Lung (tissue), 17 donors: ENCODE measurements at places on chromosomes 1 and 21. TPM values are rescaled to one million over a fixed set of nuclear protein-coding genes. Genes with fewer than 3 reads are reported as not detected.

The SYT11 gene
- 7.3 TPM for polyA plus RNA-seq

The APOBEC4 gene
- 1.4 TPM for polyA plus RNA-seq

The MARCKSL1 gene
- polyA plus RNA-seq = 28.4 TPM

The EDN2 gene
- polyA plus RNA-seq = 15.2 TPM

The CAMK1G gene
- polyA plus RNA-seq = 0.14 TPM

The CELSR2 gene
- polyA plus RNA-seq = 1.4 TPM

The KPRP gene
- polyA plus RNA-seq = not detected

The CD1E gene
- 0.30 TPM for polyA plus RNA-seq

The KCNK2 gene
- 0.05 TPM for polyA plus RNA-seq

The FAM110D gene
- polyA plus RNA-seq = 3.1 TPM

The DCST2 gene
- 0.77 TPM for polyA plus RNA-seq

The ZNHIT6 gene
- 8.8 TPM for polyA plus RNA-seq

The DISP1 gene
- 4.4 TPM for polyA plus RNA-seq

- H3K36me3 ChIP-seq = peaks cover 15% of the 10 kb centered on the region
- no peak overlapping the region for H3K4me3 ChIP-seq
- no peak for DNase-seq
- peaks cover 18% of the 10 kb centered on the region for H3K4me1 ChIP-seq
Measured at GRCh38 chr1:42679364-42679983, 2.7 kb upstream of the YBX1 start.

GRCh38 chr1:4269330-4269729 is 369.3 kb upstream of the C1orf174 start:
- H3K4me3 ChIP-seq = no peak overlapping the region
- H3K4me1 ChIP-seq = no peaks in the 10 kb centered on the region
- no peak for DNase-seq

DNA sequence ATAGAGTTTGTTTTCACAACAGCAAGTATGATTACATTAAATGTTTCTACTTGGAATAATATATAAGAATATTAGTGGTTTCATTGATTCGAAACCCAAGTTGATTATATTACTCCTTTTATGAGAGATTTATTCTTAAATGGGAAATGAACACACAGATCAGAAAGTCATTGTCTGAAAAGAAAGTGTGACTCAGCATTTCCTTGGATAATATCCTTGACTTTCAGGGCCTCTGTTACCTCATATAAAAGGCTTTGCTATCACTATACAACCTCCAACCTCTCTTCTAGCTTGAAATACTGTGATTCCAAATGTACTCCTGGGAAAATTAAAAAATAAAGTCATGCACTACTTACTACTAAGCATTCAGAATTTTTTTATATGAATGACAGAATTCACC is 295.3 kb upstream of the LYPLAL1 start:
- H3K27ac ChIP-seq = no peak overlapping the region
- no peak overlapping the region for H3K4me3 ChIP-seq
- no peaks in the 10 kb centered on the region for H3K4me1 ChIP-seq
- no peak for DNase-seq
- H3K27me3 ChIP-seq = no peaks in the 10 kb centered on the region

- DNase-seq = no peak
- H3K27ac ChIP-seq = no peak overlapping the region
- H3K4me1 ChIP-seq = no peaks in the 10 kb centered on the region
Measured at GRCh38 chr1:1794999-1795398, 16.7 kb upstream of the NADK start.

- H3K36me3 ChIP-seq = no peaks in the 10 kb centered on the region
- H3K4me3 ChIP-seq = no peak overlapping the region
- no peaks in the 10 kb centered on the region for H3K4me1 ChIP-seq
- H3K27me3 ChIP-seq = no peaks in the 10 kb centered on the region
- no peak for DNase-seq
Measured at GRCh38 chr1:193326296-193326695, 139.9 kb upstream of the B3GALT2 start.

DNA sequence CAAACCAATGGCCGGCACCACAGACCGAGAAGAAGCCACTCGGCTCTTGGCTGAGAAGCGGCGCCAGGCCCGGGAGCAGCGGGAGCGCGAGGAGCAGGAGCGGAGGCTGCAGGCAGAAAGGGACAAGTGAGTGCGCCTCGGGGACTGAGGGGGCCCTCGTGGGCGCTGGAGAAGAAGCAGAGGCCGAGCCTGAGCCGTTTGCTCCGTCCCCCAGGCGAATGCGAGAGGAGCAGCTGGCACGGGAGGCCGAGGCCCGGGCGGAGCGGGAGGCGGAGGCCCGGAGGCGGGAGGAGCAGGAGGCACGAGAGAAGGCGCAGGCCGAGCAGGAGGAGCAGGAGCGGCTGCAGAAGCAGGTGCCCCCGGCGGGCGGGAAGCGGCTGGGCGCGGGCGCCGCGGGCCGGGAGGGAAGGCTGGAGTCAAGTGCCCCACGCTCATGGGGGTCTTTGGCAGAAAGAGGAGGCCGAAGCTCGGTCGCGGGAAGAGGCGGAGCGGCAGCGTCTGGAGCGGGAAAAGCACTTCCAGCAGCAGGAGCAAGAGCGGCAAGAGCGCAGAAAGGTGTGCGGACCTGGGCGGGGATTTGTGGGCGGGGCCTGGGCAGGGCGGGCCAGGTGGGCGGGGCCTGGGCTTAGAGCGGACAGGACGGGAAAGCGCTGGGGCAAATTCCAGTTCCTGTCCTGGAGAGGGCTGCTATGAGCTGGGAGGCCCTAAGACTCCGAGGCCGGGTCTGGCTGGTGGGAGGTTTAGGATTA is 22.7 kb downstream of the MAP7D1 start:
- no peak overlapping the region for H3K4me3 ChIP-seq
- no peaks in the 10 kb centered on the region for H3K4me1 ChIP-seq
- peak overlapping the region; percentile 21 for H3K27ac ChIP-seq
- no peaks in the 10 kb centered on the region for H3K27me3 ChIP-seq
- DNase-seq = peak; percentile 38

GRCh38 chr1:229593800-229594199 is 32.1 kb downstream of the TAF5L start:
- H3K27ac ChIP-seq = no peak overlapping the region
- H3K4me1 ChIP-seq = no peaks in the 10 kb centered on the region
- DNase-seq = no peak
- no peaks in the 10 kb centered on the region for H3K27me3 ChIP-seq
- H3K36me3 ChIP-seq = peaks cover 18% of the 10 kb centered on the region
- no peak overlapping the region for H3K4me3 ChIP-seq

GRCh38 chr1:222087221-222087920 is 345.5 kb upstream of the DUSP10 start:
- H3K27me3 ChIP-seq = no peaks in the 10 kb centered on the region
- no peak for DNase-seq
- H3K4me3 ChIP-seq = no peak overlapping the region
- H3K4me1 ChIP-seq = peaks cover 2% of the 10 kb centered on the region
- H3K27ac ChIP-seq = no peak overlapping the region

DNA sequence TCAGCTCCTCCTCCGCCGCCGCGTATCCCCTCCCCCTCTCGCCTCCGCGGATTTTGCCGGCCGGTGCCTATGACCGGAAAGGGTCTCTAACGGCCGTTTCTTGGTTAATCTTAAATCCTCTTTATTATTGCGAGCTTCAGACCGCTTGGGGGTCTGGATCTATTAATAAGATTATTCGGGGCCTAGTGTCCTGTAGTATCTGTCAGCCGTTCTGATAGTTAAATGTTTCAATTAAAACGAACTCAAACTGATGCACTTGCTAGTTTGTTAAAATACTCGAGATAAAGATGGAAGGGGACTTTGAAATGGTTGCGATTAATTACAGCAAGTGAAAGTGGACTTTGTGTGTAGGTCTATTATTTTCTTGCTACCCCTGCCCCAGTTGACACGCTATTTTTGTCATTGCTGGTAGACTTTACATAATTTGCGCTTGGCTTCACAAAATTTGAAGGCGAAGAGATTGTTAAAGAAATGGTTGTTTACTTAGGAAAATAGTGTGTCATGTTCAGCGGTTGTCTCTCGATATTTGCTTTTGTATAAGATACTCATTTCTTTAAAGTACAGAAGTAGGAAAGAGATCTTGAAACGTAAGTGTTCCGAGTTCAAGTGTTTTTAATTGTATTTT is 779 bp downstream of the SON start:
- no peaks in the 10 kb centered on the region for H3K27me3 ChIP-seq
- H3K4me3 ChIP-seq = peak overlapping the region; percentile 96
- DNase-seq = no peak
- H3K27ac ChIP-seq = peak overlapping the region; percentile 97
- peaks cover 6% of the 10 kb centered on the region for H3K4me1 ChIP-seq
- peaks cover 3% of the 10 kb centered on the region for H3K36me3 ChIP-seq

GRCh38 chr1:50208315-50208714 is 99.6 kb downstream of the ELAVL4 start:
- no peak overlapping the region for H3K4me3 ChIP-seq
- no peak overlapping the region for H3K27ac ChIP-seq
- no peaks in the 10 kb centered on the region for H3K4me1 ChIP-seq
- no peak for DNase-seq
- H3K36me3 ChIP-seq = no peaks in the 10 kb centered on the region
- no peaks in the 10 kb centered on the region for H3K27me3 ChIP-seq

- H3K27me3 ChIP-seq = no peaks in the 10 kb centered on the region
- peak overlapping the region; percentile 17 for H3K27ac ChIP-seq
- peaks cover 18% of the 10 kb centered on the region for H3K4me1 ChIP-seq
- no peaks in the 10 kb centered on the region for H3K36me3 ChIP-seq
Measured at GRCh38 chr1:58900396-58900795, 116.5 kb upstream of the JUN start.

GRCh38 chr1:8323706-8324105 is 5.8 kb downstream of the SLC45A1 start:
- H3K27ac ChIP-seq = no peak overlapping the region
- H3K4me1 ChIP-seq = no peaks in the 10 kb centered on the region
- no peak for DNase-seq
- H3K4me3 ChIP-seq = no peak overlapping the region
- H3K36me3 ChIP-seq = no peaks in the 10 kb centered on the region

DNA sequence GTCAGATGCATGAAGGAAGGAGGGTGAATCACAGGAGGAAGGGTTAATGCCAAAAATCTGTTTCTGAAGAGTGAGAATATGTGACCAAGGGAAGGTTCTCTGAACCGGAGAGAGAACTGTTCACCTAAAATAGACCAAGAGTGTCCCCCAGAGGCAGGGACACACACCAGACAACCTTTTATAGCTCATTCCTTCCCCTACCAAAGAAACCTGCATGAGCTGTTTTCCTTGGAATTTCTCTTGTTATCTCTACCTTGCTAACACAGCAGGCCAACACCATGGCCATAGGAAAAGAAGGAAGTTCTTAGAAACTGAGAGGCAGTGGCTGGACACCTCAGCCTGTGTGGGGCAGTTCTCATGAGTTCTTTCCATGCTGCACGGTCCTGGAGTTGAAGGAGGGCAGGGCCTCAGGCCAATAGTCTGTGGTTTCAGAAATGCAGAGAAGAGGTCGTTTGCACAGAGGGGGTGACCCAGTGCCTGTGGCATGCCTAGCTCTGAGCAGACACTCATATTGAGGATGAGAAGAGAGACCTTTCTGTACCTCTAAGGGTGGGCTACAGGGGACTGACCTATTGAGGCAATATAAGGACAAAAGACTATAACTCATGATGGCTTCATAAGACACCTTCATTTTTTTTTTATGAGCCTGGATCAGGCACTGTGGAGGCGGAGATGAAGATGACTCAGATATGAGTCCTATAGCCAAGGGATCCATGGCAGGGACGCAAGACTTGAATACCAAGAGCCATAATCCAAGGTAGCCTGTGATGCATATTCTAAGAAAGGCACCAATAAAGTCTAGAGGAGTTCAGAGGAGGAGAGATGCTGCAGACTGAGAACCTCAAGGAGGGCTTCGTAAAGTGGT is 39.4 kb downstream of the IGFN1 start:
- H3K27ac ChIP-seq = no peak overlapping the region
- H3K36me3 ChIP-seq = no peaks in the 10 kb centered on the region
- no peak for DNase-seq
- no peaks in the 10 kb centered on the region for H3K4me1 ChIP-seq

DNA sequence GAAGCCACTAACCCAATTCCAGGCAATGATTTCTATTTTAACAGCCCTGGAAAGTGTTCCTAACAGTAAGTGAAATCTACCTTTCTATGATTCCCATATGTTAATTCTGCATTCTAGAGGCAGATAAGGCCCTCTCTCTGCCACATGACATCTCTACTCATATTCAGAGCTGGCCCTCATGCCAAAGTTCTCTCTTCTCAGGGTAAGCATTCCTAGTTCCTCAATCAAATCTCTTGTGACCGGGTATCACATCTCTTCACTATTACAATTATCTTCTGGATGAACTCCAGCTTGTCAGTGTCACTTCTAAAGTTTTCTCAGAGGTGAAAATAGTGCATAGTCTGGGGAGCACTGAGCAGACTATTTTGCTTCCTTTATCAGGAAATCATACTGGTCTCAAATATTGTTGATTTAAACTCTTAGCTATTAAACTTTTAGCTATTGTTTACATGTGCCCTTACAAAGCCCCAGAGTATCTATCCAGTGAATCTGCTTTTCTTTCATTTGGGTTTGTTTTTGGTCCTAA is 66.4 kb upstream of the TNFSF18 start:
- no peaks in the 10 kb centered on the region for H3K36me3 ChIP-seq
- H3K4me3 ChIP-seq = no peak overlapping the region
- no peaks in the 10 kb centered on the region for H3K4me1 ChIP-seq
- DNase-seq = no peak
- no peak overlapping the region for H3K27ac ChIP-seq

- no peak overlapping the region for H3K4me3 ChIP-seq
- H3K36me3 ChIP-seq = no peaks in the 10 kb centered on the region
- no peak overlapping the region for H3K27ac ChIP-seq
- no peak for DNase-seq
- no peaks in the 10 kb centered on the region for H3K27me3 ChIP-seq
Measured at GRCh38 chr1:203544978-203545816, 51.2 kb downstream of the OPTC start.

DNA sequence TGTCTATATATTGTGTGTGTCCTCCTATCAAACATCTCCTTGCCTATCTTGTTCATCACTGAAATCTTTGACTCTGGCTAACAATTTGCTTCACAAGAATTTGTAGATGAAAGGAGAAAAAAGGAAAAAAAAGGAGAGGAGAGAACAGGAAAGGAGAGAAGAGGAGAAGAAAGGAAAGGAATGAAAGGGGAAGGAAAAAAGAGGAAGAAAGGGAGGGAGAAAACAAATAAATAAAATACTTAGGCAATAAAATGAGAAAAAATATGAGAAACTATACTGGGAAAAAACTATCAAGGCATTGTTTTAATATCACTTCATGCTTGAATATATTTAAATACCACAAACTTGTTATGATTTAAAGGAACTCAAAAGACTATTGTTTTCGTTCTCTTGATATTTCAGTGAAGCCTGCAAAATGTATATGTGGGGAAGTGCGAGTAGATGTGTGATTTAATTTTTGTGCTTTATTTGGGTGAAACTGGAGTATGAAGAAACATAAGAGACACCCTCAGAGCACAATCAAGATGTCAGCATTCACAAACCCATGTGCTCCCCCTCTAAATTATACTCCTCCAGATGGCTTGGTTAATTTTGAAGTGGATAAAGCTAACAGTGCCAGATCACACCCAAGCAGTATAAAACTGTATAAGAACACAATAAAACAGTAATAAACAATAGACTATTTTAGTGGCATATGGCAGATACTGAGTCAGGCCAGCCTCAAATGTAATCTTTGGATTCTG is 205.7 kb upstream of the SAMSN1 start:
- no peak for DNase-seq
- H3K27me3 ChIP-seq = no peaks in the 10 kb centered on the region
- H3K36me3 ChIP-seq = no peaks in the 10 kb centered on the region
- no peak overlapping the region for H3K27ac ChIP-seq
